ENCODE measurements at places on chromosomes 5 and 9.

DNA sequence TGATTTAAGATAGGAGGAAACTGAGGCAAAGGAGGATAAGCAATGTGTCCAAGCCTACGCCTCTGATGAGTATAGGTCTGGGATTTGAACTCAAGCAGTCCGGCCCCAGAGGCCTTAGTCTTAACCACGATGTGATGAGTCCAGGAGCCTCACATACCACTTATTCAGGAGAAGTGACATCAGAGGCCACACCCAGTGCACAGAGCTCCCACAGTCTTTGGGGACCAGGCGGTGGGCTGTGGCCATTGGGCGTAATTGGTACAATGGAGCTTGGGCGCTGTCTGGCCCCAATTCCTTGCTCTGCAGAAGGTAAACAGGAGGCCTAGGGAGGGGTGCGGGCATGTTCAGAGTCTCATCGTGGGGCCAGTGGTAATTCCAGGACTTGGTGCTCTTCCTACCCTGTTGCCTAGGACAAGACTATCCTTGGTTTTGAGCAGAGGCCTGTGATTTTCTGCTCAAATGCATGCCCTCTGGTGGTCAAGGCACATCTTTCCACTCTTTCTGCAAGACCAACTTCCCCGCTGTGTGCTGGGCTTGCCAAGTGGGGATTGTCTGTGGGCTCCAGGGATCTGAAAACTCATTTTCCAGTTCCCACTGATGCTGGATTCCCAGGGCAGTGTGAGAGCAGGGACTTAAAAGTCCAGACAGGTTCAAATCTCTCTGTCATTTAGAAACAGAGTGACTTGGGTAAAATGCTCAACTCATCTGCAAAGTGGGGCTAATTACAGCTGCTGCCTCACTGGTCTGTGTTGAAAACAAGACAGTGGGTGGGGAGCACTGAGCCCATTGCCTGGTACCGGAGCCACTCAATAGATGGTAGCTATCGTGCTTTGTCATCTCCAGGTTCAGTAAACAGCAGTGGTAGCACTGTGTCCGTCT is 15.8 kb downstream of the NDST1 start:
- DNase-seq: peak; percentile 62

DNA sequence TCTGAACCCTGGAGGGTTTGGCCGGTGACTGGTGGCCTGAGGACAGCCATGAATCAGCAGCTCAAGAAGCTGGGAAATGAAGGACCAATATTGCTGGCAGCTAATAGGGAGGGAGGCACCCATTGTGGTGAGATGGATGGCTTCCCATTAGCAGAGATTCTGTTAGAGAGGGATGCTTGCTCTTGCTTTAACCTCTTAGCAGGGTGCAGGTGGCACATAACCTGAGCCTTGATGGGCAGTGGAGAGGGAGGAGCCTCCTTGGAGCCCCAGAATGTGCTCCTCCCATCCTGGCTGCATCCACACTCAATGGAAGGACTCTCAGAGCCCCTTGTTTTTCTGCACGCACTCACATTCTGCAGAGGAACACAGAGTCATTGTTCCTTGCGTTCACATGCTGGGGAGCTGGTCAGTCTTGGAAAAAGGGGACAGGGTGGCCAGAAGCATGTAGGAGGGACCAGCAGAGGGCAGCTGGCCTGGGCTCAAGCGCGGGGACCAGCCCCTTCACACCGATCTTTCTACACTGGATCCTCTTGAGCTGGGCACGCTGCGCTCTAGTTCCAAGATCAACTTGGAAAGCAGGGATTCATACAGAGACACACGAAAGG is 161.8 kb downstream of the MED10 start:
- no peak for DNase-seq

GRCh38 chr9:138073808-138074207 is 196.2 kb downstream of the CACNA1B start:
- no peak for DNase-seq

GRCh38 chr9:4614627-4615026 is 47.5 kb upstream of the PLPP6 start:
- DNase-seq: no peak

DNA sequence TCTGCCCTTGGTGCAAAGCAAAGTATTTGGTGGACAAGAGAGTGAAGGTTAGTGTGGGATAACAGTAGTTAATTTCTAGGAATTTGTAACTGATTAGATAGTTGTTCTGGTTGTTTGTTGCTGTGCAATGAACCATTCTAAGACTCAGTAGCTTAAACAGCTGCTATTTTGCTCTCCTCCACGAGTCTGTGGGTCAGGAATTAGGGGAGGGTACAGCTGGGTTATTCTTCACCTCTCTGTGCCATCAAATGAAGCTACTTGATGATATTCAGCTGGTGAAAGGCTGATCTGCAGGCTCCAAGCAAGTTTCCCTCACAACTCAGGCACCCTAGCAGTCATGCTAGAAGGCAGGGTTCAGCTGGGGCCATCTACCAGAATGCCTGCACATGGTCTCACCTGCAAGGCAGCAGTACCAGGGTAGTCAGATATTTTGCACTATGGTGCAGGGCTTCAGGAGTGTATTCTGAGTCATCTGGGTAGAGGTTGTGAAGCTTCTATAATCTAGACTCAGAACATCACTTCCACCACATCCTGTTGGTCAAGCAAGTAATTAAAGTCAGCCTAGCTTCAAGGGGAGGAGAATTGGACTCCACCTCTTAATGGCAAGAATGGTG is 159.5 kb upstream of the SLC28A3 start:
- DNase-seq: no peak

DNA sequence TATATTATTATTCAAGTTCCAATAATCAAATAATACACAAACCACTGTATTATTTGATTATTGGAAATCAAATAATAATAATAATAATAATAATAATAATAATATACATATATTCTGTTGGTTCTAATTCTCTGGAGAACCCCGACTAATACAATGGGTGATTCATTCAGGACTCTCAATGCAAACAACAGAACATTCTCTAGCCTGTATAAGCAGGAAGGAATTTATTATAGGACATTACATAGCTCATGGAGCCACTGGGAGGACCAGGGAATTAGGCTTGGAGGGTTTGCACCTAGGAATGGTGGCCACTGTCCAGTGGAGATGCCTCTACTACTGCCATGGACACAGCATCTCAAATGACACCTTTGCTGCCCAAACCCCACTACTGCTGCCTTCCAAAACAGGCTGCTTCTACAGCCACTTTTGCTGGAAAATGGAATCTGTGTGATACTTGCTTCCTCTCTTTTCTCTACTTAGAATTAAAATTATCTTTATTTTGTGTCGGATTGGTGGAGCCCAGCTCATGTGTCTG is 25.9 kb downstream of the PTGS1 start:
- DNase-seq: no peak

DNA sequence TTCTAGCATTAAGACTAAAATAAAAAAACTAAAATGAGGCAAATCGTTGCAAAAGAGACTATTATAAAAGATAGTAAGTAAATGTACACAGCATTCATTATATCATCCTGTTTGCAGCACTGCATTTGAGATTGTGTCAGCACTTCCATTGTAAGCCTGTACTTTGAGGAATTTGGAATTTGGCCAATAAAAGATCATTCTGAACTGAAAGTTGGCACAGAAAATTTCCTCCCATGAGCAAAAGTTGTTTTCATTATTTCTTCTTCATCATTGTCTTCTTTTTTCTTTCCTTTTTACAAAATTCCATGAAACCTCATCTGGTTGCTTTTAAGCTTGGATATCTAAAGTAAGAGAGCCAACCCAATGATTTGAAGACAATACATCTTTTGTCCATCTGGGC is 199.3 kb upstream of the ADAMTSL1 start:
- no peak for DNase-seq

Data from inflammatory macrophage treated with lipopolysaccharide for 4 hours (primary cell).